ENCODE measurements at places on chromosomes 4 and X.

DNA sequence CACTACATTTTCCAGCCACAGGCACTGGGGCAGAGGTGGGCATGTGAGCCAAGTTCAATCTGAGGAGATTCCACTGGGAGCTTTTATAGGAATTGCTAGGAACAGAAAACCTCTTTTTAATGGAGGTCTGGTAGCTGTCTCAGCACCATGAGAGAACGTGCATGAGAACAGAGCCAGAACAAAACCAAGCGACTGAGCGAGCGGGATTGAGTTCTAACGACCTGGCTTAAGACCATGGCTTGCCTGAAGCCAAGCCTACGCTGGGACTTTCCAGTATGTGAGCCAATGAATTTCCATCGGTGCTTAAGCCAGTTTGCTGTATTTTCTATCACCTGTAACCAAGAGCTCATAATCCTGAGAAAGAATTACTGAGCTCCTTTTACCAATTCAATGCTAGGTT, 183.7 kb downstream of the NR3C2 start:
- no peak for DNase-seq

GRCh38 chrX:140664939-140665338, 44.6 kb upstream of the LINC00632 start:
- no peak for DNase-seq

- no peak for DNase-seq
These were observed 325.5 kb downstream of the BCOR start for GRCh38 chrX:39772057-39772832.

DNA sequence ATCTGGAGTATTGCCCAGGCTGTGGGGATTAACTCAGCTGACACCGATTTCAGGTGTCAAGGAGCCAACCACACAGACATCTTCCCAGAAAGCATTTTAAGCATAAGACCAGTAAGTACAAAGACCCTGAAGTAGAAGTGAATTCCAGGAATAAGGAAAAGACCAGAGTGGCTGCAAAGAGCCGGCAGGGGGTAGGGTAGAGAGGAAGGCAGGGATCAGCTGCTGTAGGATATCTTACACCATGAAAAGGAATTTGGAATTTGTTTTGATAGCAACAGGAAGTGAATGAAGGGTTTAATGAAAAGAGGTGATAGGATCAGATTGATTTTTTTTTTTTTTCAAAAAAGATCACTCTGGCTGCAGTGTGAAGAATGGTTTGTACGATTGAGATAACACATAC, 113.6 kb upstream of the PPARGC1A start:
- no peak for DNase-seq

DNA sequence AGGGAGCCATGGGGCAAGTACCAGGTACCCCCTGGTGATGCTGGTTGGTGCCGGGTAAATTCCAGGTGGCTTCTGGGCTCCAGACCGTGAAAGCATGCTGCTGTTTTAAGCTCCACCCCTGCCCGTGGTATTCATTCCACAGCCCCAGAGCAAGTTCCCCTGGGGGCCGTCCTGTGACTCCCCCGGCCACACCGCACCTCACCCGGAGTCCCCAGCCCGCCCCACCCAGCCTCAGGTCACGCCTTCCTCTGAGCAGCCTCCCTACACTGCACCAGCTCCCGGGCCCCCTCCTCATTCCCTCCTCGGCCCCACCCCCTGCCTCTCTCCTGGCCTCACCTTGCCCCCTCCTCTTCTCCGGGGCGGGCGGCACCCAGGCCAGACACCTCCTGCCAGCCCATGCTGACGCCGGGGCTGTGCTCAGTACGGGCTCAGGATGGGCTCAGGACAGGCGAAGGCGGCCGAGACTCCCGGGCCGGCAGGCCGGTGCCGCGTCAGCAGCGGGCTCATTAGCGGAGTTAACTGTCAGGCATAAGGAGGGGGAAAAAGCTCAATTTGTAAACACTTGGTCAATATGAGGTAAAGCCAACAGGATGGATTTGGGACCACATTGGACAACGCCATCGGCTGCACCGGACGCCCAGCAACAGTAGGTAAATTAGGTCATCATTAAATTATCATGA, 127.4 kb downstream of the FAM53A start:
- no peak for DNase-seq
